Natural killer cell treated with Interleukin-12 subunit alpha and Interleukin-12 subunit beta and Interleukin-15 and Interleukin-18, amount 100 ng/mL, for 72 hours (primary cell): ENCODE measurements at places on chromosomes 6 and 20. TPM values are rescaled to one million over a fixed set of nuclear protein-coding genes. Genes with fewer than 3 reads are reported as not detected.

INSM1 gene
- not detected for total RNA-seq

HLA-DQA1 gene
- total RNA-seq: 7.8 TPM

TFAP2D gene
- not detected for total RNA-seq

CYP24A1 gene
- total RNA-seq: not detected

MYBL2 gene
- total RNA-seq: 109 TPM
